ENCODE measurements at places on chromosomes 1 and 21.

- no peak for DNase-seq
Observed at GRCh38 chr1:106584676-106585075, 471.8 kb upstream of the PRMT6 start.

DNA sequence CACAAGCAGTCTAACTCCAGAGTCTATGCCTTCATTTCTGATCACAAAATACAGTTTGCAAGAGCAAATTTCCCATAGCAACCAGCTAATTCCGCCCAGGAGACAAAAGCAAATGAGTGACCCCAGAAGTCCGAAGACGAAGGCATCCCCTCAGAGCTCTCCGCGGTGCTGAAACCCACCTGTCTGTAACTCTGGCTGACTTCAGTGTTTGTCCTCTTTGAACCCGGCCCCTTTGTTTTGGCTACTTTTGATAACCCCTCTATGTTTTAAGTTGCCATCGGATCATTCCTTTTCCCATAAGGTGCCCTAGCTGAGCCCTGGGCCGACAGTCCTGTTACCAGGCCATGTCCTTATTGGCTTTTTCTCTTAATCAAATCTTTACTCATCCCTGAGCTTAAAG, 515.8 kb downstream of the PTPRU start:
- DNase-seq, result no peak

GRCh38 chr1:155507945-155508344, 54.7 kb downstream of the ASH1L start:
- DNase-seq, result no peak

GRCh38 chr21:45632637-45633251, 10.8 kb upstream of the PCBP3 start:
- no peak for DNase-seq

GRCh38 chr1:31651089-31651420, 6.4 kb upstream of the PEF1 start:
- no peak for DNase-seq
